ENCODE measurements at places on chromosomes 11 and 22. TPM values are rescaled to one million over a fixed set of nuclear protein-coding genes. Genes with fewer than 3 reads are reported as not detected.

OR56A1 gene
- total RNA-seq = not detected

MMP1 gene
- not detected for total RNA-seq

FOLR1 gene
- total RNA-seq = not detected

IGLL1 gene
- total RNA-seq = 171 TPM
